Activated B cell treated with CpG ODN at 0.5 μM for 24 hours (primary cell): ENCODE measurements at places on chromosomes 6 and 20.

- DNase-seq, result no peak
- H3K4me3 ChIP-seq, result no peak overlapping the region
- H3K27ac ChIP-seq, result no peak overlapping the region
- H3K36me3 ChIP-seq, result no peaks in the 10 kb centered on the region
- peaks cover 8% of the 10 kb centered on the region for H3K27me3 ChIP-seq
Observed at GRCh38 chr6:107538856-107539387, 49.0 kb downstream of the SOBP start.

- H3K27me3 ChIP-seq, result peaks cover 41% of the 10 kb centered on the region
- no peaks in the 10 kb centered on the region for H3K36me3 ChIP-seq
- peak within 1 kb of the TSS; percentile 59 for H3K4me3 ChIP-seq
- H3K27ac ChIP-seq, result no peak within 1 kb of the TSS
- peaks cover 14% of the 10 kb centered on the region for H3K4me1 ChIP-seq
- peak; percentile 31 for DNase-seq
Observed at GRCh38 chr6:11043961-11044711, at the start of gene ELOVL2. Gene ELOVL2 (minus strand): TSS chr6:11044305. CDS start chr6:11044230, 75 bp downstream.

DNA sequence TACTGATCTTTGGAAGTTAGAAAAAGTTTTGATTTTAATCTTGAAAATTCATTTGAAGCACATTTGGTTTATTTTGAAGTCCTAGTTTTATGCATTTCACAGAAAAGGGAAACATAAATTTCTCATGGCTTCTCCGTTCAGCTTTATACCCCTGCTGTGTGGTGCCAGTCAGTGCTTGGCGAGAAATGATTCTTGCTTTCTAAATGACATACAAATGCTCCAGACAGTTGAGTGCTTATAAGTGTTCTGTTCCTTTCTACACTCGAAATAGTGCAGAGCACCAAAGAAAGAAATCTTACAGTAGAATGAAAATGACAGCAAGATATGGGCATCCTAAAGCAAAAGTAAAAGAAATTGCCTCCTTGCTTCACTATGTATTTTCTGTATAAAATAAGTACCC lies 9.0 kb upstream of the ZNF292 start:
- DNase-seq, result no peak
- H3K4me3 ChIP-seq, result no peak overlapping the region
- H3K4me1 ChIP-seq, result peaks cover 5% of the 10 kb centered on the region
- no peaks in the 10 kb centered on the region for H3K27me3 ChIP-seq
- no peaks in the 10 kb centered on the region for H3K36me3 ChIP-seq
- peak overlapping the region; percentile 24 for H3K27ac ChIP-seq

- H3K4me3 ChIP-seq, result no peak overlapping the region
- DNase-seq, result no peak
- H3K27me3 ChIP-seq, result no peaks in the 10 kb centered on the region
- H3K27ac ChIP-seq, result no peak overlapping the region
Observed at GRCh38 chr6:118899948-118900347, 6.0 kb downstream of the ASF1A start.

GRCh38 chr6:81768150-81768942 lies 15.9 kb upstream of the TENT5A start:
- peaks cover 5% of the 10 kb centered on the region for H3K27me3 ChIP-seq
- no peaks in the 10 kb centered on the region for H3K4me1 ChIP-seq
- no peak for DNase-seq

DNA sequence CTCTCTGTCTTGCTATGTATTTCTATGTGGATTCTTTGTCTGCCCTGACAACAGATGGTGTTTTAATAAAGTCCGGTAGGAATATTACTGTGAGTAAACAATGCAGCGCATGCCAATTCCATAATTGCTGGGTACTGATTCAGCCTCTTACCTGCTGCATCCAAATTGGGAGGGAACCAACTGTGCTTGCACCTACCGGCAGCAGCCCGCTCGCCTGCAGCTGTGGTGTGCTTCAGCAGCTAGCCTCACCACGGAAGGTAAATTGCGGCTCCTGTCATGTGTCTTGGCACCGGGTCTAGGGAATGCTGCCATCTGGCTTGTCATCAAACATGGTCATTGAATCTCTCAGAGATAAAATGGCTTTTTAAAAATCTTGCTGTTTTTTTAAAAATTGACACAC lies 704.8 kb upstream of the SLC35B3 start:
- no peaks in the 10 kb centered on the region for H3K27me3 ChIP-seq
- no peak overlapping the region for H3K4me3 ChIP-seq
- no peaks in the 10 kb centered on the region for H3K36me3 ChIP-seq
- no peak for DNase-seq
- no peak overlapping the region for H3K27ac ChIP-seq

GRCh38 chr20:9323622-9324021 lies 190.8 kb upstream of the LAMP5 start:
- no peaks in the 10 kb centered on the region for H3K36me3 ChIP-seq
- DNase-seq, result no peak
- H3K27me3 ChIP-seq, result no peaks in the 10 kb centered on the region
- H3K27ac ChIP-seq, result no peak overlapping the region
- H3K4me3 ChIP-seq, result no peak overlapping the region
- H3K4me1 ChIP-seq, result peaks cover 10% of the 10 kb centered on the region

DNA sequence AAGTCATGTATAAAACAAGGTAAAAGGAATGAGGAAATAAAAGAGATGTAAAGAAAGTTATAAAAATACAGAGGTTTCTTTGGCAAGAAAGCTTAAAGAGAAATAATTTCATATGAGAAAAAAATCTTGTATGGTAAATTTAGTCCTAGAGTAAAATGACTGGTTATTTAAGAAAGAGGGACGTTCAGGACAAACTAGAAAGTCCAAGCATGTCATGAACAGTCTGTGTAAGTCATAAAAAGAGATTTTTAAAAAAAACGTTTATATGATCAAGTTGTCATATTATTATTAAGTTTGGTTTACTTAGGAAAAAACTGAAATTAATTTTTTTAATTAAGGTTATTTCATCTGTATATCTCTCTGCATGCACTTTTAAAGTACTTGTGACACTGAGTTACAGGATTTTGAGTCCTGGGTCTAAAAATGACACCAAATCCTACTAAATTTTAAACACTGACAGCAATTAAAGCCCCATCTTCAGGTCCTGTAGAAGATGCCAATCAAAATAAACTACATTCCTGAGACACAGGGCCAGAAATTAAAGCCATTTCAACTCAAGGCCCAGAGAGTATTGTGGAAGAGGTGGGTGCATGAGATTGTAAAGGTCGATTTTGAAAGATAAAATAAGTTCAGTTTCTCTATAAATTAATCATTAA lies 62.4 kb downstream of the AGPAT4 start:
- H3K4me1 ChIP-seq, result no peaks in the 10 kb centered on the region
- peaks cover 3% of the 10 kb centered on the region for H3K27me3 ChIP-seq
- no peak overlapping the region for H3K27ac ChIP-seq
- no peak for DNase-seq

- DNase-seq, result no peak
- H3K4me1 ChIP-seq, result no peaks in the 10 kb centered on the region
- peaks cover 2% of the 10 kb centered on the region for H3K27me3 ChIP-seq
- H3K36me3 ChIP-seq, result no peaks in the 10 kb centered on the region
Observed at GRCh38 chr6:122740936-122741335, 38.6 kb upstream of the FABP7 start.

- H3K27me3 ChIP-seq, result no peaks in the 10 kb centered on the region
- no peak overlapping the region for H3K27ac ChIP-seq
- H3K36me3 ChIP-seq, result peaks cover 50% of the 10 kb centered on the region
- H3K4me1 ChIP-seq, result peaks cover 35% of the 10 kb centered on the region
- DNase-seq, result no peak
- no peak overlapping the region for H3K4me3 ChIP-seq
Observed at GRCh38 chr6:38684237-38684636, 18.7 kb downstream of the GLO1 start.

GRCh38 chr6:113381232-113381631 lies 475.9 kb upstream of the MARCKS start:
- peaks cover 10% of the 10 kb centered on the region for H3K27me3 ChIP-seq
- no peak overlapping the region for H3K27ac ChIP-seq
- no peak overlapping the region for H3K4me3 ChIP-seq

- no peak overlapping the region for H3K27ac ChIP-seq
- no peaks in the 10 kb centered on the region for H3K27me3 ChIP-seq
- no peaks in the 10 kb centered on the region for H3K4me1 ChIP-seq
- H3K4me3 ChIP-seq, result no peak overlapping the region
Observed at GRCh38 chr6:117986396-117986795, 79.3 kb downstream of the SLC35F1 start.

GRCh38 chr20:324177-325044 lies 941 bp upstream of the SOX12 start:
- H3K4me3 ChIP-seq, result peak overlapping the region; percentile 89
- peaks cover 29% of the 10 kb centered on the region for H3K4me1 ChIP-seq
- no peaks in the 10 kb centered on the region for H3K27me3 ChIP-seq

- peaks cover 4% of the 10 kb centered on the region for H3K27me3 ChIP-seq
- no peak overlapping the region for H3K27ac ChIP-seq
- H3K4me1 ChIP-seq, result peaks cover 47% of the 10 kb centered on the region
- H3K4me3 ChIP-seq, result peak overlapping the region; percentile 15
Observed at GRCh38 chr6:116666869-116667268, 1.7 kb downstream of the ZUP1 start.

DNA sequence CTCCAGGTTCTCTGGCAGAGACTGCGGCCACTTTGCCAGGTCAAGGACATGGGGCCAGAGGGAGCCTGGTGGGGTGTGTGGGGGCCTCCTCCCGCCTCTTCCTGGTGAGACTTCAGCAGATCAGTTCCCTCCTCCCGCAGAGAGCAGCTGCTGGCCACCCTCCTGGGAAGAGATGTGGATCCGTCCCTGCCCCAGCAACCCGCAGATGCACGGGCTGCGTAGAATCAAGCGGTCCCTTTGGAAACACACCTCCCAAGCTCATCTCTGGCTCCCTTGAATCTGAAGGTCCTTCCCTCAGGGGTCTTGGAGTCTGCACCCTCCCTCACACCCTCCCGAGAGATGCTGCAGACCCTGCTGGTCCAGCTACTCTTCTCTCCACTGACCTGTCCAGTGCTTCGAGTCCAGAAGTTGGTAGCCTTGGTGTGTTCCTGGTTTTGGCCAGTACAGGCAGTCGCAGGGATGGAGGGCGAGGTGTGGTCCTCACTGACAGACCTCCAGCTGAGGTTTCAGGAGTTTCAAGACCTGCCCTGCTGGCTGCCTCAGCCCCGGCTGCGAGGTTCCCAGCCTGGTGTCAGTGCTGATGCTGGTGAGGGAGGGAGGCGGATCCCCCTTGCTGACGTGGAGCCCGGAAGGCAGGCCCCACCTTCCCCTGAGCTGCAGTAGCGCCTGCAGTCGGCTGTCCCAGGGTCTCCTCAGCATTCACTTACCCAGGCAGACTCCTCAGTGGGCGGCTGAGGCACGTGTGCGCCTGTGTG lies at the start of gene NPBWR2:
TSS of gene NPBWR2 (minus strand) at position 585 of the 755 bp plus-strand sequence. CDS start 734 bp downstream, outside the sequence.
- peak within 1 kb of the TSS; percentile 74 for H3K4me3 ChIP-seq
- H3K4me1 ChIP-seq, result peaks cover 34% of the 10 kb centered on the region
- peaks cover 5% of the 10 kb centered on the region for H3K27me3 ChIP-seq

GRCh38 chr6:35165630-35166071 lies 24.5 kb upstream of the TCP11 start:
- no peaks in the 10 kb centered on the region for H3K36me3 ChIP-seq
- no peak overlapping the region for H3K27ac ChIP-seq
- H3K27me3 ChIP-seq, result peaks cover 17% of the 10 kb centered on the region
- H3K4me1 ChIP-seq, result no peaks in the 10 kb centered on the region
- H3K4me3 ChIP-seq, result no peak overlapping the region
- no peak for DNase-seq

- H3K27me3 ChIP-seq, result no peaks in the 10 kb centered on the region
- peak overlapping the region; percentile 98 for H3K4me3 ChIP-seq
- H3K4me1 ChIP-seq, result peaks cover 52% of the 10 kb centered on the region
- peaks cover 56% of the 10 kb centered on the region for H3K36me3 ChIP-seq
- DNase-seq, result no peak
Observed at GRCh38 chr6:28081486-28081751, 1.1 kb downstream of the ZNF165 start.

GRCh38 chr20:46657137-46657536 lies 5.9 kb upstream of the SLC13A3 start:
- H3K4me3 ChIP-seq, result no peak overlapping the region
- no peak for DNase-seq
- H3K27ac ChIP-seq, result no peak overlapping the region
- no peaks in the 10 kb centered on the region for H3K4me1 ChIP-seq
- H3K36me3 ChIP-seq, result no peaks in the 10 kb centered on the region
- peaks cover 18% of the 10 kb centered on the region for H3K27me3 ChIP-seq

- H3K27ac ChIP-seq, result no peak overlapping the region
- no peaks in the 10 kb centered on the region for H3K27me3 ChIP-seq
- no peak overlapping the region for H3K4me3 ChIP-seq
- H3K4me1 ChIP-seq, result no peaks in the 10 kb centered on the region
Observed at GRCh38 chr6:167866642-167867041, 39.9 kb downstream of the AFDN start.

GRCh38 chr20:654417-654750 lies 1.4 kb upstream of the SRXN1 start:
- no peaks in the 10 kb centered on the region for H3K36me3 ChIP-seq
- no peak for DNase-seq
- H3K4me1 ChIP-seq, result peaks cover 23% of the 10 kb centered on the region
- H3K4me3 ChIP-seq, result peak overlapping the region; percentile 38

DNA sequence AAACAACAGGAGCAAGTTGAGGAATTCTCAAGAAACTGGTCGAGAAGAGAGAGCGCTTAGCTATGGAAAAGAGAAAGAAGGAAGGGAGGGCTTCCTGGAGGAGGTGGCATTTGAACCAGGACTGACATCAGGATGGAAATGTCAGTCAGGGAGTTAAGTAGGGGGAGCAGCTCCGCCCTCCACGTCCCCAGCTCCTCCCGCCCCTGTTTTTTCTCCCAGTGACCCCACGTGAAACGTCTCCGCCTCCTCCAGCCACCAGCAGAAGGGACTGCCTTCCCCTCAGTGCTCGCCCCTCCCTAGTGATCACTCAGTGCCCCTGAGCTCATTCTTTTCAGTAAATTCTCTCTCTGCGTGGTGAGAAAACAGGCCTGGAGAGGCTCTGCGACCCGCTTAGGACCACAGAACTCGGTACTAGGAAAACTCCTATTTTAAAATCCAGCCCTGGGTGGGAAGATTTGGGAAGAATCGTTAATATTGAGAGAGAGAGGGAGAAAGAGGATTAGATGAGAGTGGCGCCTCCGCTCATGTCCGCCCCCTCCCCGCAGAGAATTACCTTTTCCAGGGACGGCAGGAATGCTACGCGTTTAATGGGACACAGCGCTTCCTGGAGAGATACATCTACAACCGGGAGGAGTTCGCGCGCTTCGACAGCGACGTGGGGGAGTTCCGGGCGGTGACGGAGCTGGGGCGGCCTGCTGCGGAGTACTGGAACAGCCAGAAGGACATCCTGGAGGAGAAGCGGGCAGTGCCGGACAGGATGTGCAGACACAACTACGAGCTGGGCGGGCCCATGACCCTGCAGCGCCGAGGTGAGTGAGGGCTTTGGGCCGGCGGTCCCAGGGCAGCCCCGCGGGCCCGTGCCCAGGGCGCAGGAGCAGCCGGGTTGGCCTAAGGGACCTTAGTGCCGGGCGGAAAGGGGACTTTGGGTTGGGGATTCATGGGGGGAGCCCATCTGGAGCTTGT lies 4.6 kb downstream of the HLA-DPB1 start:
- H3K4me1 ChIP-seq, result peaks cover 78% of the 10 kb centered on the region
- peaks cover 94% of the 10 kb centered on the region for H3K36me3 ChIP-seq

- H3K4me1 ChIP-seq, result peaks cover 5% of the 10 kb centered on the region
- no peaks in the 10 kb centered on the region for H3K36me3 ChIP-seq
- H3K27ac ChIP-seq, result no peak overlapping the region
- DNase-seq, result no peak
- no peak overlapping the region for H3K4me3 ChIP-seq
- no peaks in the 10 kb centered on the region for H3K27me3 ChIP-seq
Observed at GRCh38 chr20:24535941-24536730, 66.7 kb downstream of the SYNDIG1 start.
